NCI-H1436 treated with DMSO at 0.1 percent for 48 hours (cell line): ENCODE measurements at places on chromosomes 16 and 17.

- DNase-seq: no peak
These were observed 43.7 kb downstream of the PPL start for GRCh38 chr16:4893103-4893862.

DNA sequence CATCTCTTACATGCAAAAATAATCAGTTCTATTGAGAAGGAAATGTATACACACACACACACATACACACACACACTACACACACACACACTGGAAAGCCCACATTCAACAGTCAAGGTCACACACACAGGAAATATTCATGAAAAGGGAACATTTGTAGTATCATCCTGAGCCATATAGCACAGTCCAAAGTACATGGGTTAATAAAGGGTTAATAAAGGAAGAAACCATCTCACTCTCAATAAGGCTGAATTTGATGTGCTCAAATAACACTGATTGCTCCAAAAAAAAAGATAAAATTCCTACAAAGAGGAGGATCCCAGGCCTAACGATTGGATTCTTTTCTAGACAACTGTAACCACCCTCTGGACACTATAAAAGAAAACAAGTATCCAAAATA is 164.7 kb downstream of the SLC39A11 start:
- no peak for DNase-seq

DNA sequence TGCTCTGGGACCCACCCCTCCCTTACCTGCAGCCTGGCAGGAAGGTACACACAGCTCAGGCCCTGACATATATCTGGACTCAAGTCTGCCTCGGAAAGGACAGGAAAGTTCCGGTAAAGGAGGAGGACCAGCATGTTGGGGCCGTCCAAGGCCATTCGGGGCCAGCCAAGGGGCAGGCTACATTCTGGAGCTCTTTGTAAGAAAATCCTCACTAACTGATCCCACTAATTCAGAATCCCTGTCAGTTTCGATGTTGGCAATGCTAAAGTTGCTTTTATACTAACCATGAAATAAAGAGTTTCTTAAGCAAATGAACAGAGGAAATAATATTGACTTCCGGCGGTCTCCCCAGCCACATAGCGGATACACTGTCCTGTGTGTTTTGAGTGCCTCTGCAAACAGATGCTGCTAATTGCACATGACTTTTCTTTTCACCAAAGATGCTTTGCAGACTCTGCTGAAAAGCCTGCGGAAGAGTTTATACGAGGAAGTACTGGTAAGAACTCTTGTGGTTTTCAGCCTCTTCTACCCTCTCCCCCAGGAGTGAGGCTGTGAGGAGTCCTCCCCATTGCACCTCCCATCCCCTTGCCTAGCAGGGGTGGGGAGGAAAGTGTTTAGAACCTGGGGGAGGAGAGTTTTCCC is 54.8 kb downstream of the PLXDC1 start:
- DNase-seq: no peak

DNA sequence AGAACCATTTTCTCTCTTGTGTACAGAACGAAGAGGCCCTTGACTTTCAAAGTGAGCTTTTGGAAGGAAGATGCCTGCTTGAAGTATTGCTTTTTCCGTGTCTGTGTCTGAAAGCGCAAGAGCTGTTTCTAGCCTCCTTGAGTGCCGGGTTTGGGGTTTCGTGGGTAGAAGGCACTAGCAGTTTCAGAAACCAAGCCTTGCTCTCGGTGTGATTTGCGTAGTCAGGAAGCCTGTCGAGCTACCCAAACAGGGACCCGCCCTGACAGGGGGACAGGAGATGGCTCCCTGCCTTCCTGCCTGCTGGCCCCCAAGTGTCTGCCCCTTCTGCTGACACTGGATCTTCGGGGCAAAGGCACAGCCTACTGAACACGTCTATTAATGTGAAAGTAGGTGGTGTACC is 322.0 kb downstream of the MAF start:
- DNase-seq: no peak

DNA sequence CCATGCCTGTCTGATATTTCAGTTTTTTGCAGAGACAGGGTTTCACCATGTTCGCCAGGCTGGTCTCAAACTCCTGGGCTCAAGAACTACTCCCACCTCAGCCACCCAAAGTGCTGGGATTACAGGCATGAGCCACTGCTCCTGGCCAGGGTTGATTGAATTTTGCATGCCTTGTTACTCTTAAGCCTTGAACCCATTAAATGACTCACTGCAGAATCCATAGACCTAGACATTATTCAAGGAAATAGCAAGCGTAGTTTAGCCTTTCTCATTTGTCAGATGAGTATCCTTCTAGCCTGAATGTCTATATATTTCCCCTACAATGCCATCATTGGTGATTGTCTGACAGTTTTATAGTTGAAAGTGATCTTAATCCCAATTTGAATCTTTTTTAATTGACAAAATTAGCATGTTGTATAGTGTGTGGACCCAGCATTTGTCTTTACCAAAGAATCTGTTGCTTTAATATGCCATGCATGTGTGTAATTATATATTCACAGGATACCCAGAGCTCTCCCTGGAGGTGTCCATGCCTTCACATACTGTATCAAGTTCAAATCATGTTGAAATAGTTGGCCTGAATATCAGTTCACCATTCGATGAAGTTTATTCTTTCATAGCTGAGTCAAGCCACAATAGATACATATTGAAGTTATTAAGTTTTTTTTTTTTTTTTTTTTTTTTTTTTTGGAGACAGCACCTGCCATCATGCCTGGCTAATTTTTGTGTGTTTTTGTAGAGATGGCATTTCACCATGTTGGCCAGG is 321.0 kb downstream of the CPPED1 start:
- no peak for DNase-seq

- DNase-seq: no peak
These were observed 31.6 kb downstream of the SERPINF1 start for GRCh38 chr17:1793447-1793806.

GRCh38 chr16:85642762-85643358 is 29.7 kb downstream of the GSE1 start:
- no peak for DNase-seq

GRCh38 chr17:55722742-55723487 is at the start of gene TMEM100:
Gene TMEM100 (minus strand): TSS chr17:55722864. CDS start chr17:55721070, 1,794 bp downstream.
- DNase-seq: no peak

DNA sequence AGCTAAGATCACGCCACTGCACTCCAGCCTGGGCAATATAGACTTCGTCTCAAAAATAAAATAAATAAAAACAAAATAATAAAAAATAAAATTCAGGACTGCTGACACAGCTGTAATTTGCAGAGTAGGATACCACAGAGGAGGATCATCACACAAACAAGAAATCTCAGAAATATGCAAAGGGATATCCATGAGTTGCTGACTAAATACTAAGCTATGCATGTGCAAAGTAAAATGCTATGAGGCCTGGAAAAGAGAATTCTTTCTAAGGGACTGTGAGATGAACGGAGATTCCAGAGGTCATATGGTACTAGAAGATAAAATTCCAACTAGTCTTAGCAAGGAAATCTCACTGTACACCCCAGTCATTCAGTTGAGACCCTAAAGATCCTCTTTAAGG is 74.8 kb downstream of the SLC39A11 start:
- DNase-seq: no peak

- DNase-seq: no peak
These were observed 11.6 kb upstream of the GOSR2 start for GRCh38 chr17:46911311-46911710.

DNA sequence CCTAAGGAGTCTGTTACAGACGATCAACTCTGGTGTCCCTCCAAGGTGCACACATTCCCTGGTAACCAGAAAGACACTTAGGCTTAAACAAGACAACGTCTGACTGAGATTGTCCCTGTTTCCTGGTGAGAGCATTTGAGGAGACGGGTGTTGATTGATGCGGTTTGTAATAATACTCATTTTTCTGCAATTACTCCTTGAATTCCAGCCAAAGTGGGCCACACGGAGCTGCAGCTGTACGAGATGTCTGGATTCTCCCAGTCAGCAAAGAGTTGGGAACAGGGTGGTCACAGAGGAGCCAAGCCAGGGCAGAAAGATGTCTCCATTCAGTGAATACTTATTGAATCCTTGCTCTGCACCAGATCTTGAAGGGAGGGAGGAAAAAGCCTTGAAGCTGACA is 30.9 kb upstream of the CES5A start:
- no peak for DNase-seq

GRCh38 chr16:52470585-52470984 is 76.4 kb downstream of the TOX3 start:
- DNase-seq: peak; percentile 89

DNA sequence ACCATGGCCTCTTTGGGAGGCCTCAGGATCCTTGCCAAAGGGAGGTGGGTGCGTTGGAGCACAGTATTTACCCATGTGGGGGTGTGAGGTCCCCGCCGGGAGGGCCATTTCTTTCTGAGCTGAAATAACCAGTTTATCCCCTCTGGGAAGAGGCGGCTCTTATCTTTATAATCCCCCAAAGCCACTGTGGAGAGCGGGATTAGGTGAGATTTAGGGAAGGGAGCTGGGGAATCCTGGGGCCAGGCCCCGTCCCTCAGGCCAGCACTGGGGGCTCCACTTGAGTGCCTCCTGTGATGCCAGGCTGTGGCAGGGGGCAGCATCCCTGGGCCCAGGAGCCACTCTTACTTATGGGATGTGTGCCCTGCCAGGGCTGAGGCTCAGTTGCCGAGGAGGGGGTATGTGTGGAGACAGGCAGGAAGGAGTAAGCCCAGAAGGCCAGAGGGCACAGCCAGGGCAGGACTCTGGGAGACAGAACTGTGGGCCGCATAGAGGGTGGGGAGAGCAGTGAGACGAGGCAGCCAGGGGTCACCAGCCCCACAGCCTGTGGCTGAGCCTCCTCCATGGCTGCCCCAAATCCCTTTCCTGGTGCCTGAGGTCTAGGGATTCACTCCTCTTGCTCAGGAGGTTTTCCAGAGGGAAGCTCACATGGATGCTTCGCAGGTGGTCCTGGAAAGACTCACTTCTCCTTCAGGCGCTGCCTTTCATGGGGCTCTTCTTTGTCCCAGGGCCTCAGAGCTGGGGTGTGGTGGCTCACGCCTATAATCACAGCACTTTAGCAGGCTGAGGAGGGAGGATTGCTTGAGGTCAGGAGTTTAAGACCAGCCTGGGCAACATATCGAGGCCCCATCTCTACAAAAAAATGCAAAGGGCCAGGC is 25.0 kb downstream of the TMEM94 start:
- no peak for DNase-seq

- DNase-seq: no peak
These were observed 3.2 kb downstream of the MAP1LC3B start for GRCh38 chr16:87395181-87395842.

DNA sequence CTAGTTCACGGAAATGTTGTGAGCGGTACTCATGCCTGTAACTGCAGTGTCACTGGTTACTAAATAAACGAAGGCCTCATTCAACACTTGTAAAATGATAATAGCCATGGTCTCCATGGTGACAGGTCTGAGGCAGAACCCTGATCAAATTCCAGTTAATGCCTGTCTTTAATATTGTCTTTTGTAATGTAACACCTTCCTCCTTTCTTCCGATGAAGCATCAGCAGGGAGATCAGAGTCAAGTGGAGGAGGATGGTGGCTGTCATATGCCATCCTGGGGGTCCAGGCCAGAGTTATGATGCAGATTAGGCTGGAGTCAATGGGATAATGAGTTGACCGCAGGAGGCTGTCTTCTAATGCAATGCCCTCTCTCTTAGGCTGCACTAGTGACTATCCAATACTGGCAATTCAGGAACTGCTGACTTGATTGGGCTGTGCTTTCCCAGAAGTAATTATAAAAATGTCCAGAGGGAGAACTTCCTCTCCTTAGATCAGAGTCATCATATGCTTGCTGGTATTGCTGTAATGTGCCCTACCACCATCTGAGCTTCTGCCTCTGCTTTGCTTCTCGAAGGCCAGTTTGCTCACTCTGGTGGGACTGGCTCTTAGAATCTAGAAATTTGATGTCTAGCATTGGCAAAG is 419.1 kb downstream of the CA10 start:
- DNase-seq: peak; percentile 96

GRCh38 chr17:56424543-56425044 is 168.9 kb upstream of the NOG start:
- no peak for DNase-seq

DNA sequence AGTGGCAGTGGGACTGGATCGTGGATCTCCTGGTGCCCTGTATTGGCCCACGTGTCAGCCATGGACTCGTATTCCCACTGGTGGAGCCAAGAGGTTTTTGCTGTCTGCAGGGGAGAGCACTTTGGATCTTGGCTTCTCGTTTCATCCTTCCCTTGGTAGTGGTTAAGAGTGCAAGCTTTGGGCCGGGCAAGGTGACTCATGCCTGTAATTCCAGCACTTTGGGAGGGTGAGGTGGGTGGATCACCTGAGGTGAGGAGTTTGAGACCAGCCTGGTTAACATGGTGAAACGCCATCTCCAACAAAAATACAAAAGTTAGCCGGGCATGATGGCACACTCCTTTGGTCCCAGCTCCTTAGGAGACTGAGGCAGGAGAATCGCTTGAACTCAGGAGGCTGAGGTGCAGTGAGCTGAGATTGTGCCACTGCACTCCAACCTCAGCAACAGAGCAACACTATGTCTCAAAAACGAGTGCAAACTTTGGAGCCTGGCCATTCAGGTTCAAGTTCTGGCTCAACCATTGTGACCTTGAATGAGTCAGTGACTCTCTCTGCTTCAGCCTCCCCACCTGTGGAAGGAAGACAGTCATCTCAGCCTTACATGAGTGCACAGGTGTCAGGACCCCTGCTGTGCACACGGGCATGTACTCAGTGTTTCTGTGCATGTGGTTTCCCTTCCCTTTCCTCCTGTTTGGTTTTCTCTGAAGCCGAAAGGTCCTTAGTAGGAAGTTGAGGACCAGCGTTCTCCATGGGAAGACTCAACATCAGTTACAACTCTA is 57.4 kb downstream of the PLCG2 start:
- DNase-seq: no peak

DNA sequence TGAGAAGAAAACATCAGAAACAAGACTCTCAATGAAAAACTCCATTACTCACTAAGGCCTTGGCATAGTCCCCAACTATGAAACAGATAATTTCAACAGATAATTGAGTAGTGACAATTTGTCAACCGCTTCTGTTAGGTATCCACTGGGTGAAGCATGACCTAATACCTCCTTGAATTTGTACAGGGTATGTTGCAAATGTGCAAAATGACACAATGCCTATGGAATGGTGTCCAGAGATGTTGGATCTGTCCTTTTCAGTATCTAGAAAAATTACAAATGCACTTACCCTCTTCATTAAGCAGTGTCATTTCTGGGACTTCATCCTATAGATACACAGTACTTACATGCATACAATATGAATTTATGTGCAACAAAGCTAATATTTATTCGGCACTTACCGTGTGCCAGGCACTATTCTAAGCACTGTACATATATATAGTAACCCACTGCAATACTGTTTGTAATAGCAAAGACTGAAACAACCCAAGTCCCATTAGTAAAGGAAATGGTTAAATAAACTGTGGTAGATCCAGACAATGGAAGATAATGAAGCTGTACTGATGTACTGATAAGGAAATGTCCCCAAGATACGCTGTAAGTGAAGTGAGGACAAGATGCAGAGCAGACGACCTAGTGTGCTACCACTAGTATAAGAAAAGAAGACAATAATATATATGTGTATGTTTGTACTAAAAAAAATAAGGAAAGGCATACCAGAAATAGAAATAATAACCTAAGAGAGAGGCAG is 21.4 kb upstream of the SLC6A4 start:
- no peak for DNase-seq

- no peak for DNase-seq
These were observed 57.3 kb downstream of the TEX2 start for GRCh38 chr17:64205804-64206203.

- DNase-seq: no peak
These were observed at the start of gene ABAT for GRCh38 chr16:8674413-8675022. Gene ABAT (plus strand): TSS chr16:8674617. CDS start chr16:8735740, 61,123 bp downstream.

- no peak for DNase-seq
These were observed 46.4 kb upstream of the CDH13 start for GRCh38 chr16:82580298-82580890.

- DNase-seq: no peak
These were observed 97.0 kb upstream of the TOB1 start for GRCh38 chr17:50963139-50963538.
